ENCODE measurements at places on chromosomes 12 and 14.
A peak's percentile ranks its signal among the peaks of the same experiment; 100 is the strongest.

GRCh38 chr14:101623685-101624444, 62.6 kb downstream of the DIO3 start:
- no peak for DNase-seq

DNA sequence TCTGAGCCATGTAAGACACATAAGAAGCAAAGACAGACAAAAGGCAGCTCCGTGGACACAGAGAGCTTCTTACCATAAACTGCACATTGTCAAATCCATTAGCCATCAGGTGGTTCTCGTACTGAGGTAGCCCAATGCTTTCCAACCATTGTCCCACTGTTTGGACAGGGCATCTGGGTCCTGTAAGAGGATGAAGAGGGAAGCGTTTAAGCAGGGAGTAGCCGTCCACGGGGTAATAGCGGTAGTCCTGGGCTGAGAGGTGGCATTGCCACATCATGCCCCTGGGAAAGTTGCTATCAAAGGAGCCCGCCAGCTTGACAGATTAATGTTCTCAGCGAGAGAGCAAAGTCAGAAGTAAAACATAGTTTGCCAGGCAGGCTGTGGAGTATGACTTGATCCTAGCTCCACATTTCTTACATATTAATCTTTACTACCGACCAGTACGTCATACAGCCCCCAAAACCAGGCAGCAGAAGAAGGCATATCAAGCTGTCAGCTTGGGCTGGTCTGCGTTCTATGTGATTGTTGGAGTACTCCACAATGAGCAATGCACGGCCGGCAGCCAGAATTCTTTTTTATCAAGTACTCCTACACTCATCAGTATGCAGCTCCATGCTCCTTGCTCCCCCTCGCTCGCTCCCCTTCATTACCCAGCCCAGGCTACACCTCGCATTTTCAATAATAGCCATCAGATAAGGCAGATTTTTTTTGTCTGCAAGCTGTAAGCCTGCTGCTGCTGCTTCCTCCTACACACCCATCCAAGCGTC, 493.2 kb upstream of the GARIN6 start:
- no peak for DNase-seq

DNA sequence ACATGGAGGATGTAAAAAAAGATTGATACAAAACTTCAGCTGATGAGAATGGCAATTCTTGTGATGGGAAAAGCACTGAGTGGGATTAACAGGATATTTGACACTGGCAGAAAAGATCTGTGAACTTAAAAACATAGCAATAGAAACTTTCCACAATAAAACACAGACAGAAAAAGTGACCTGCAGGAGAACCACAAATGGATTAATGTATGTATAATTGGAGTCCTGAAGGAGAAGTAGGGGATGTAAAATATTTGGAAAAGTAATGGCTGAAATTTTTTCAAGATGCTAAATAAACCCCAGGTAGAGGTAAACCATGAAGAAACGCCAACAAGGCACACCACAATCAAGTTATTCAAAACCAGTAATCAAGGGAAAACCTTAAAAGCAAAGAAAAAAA, 130.8 kb upstream of the C14orf180 start:
- no peak for DNase-seq

- DNase-seq, result peak; percentile 77
Measured at GRCh38 chr14:104973135-104973384, 5.1 kb downstream of the AHNAK2 start.

DNA sequence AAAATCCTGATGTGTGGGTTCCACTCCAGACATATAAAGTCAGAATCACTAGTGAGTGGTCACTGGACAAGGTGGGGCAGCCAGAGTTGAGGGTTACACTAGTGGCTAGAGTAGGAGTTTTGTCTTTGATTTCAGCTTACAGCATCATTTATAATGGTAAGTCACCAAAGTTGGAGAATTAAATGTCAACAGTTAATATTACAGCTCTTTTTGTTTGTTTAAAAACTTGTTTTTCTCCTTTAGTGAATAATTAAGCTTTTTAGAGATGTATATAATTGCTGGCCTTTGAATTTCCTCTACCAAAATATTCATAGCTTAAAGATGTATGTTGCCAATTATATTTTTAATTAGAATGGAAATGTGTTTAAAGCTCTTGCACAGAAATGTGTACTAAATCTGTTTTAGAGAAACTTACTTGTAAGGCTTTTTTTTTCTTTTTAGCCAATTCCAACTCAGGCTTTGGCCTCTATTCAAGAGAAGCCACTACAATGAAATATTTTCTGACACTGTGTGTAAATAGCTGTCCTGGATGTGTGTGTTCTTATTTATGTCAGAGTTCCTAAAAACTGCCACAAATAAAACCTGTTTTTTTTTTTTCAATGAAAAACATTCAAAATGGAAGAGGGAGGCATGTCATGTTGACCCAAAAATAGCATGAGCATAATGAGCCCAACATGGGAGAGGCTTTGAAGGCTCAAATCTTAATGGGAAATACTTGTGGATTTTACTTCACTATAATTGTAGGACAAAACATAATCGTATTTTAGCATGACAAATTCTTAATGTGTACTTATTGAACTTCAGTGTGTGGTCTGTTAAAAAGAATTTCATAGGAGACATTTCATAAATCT, 92.2 kb downstream of the TBC1D30 start:
- DNase-seq, result no peak

DNA sequence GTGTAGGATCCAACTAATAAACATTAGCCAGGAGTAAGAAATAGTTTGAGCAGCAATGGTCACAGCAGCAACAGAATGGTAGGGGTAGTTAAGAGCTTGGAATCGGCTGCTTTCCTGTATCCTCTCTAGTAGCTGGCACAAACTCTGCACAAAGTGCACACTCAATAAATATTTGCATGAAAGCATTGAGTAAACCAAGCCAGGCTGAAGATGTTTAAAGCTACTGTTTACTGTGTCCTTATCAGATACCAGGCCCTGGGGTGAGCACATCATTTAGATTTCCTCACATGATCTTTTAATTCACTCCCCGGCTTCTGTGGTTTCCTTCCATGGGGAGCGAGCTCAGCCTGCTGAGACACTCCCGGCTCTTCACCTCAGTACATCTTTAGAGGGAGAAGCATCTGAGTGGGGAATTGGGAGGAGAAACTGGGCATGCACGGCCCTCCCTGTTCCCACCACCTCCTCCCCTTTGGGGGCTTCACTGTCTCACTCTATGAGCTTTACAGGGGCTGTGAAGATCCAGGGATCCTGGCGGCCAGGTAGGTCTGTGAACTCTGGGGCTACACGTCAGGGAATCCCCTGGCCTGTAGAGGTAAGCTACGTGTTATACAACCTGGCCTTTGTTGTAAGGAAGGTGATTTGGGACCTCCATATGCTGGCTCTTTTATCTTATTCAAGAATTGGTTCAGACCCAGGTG, 107.2 kb upstream of the VASH1 start:
- DNase-seq, result no peak

DNA sequence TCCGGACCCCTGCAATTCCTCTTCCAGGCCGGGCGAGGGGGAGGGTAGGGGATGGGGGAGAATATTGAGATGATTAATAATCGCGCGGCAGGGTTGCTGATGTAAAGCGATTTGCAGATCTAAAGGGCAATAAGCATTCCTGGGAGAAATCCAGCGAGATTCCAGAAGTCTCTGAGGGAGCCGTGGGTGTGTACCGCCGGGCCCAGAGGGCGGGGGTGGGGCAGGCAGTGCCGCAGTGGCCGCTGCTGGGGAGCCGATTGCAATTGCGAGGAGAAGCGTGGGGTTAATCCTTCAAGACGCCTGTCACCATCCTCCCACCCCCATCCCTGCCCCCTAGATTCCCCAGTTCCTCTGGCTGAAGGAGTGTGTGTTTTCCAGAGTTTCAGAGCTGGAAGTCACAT, 16.4 kb downstream of the FOS start:
- no peak for DNase-seq

DNA sequence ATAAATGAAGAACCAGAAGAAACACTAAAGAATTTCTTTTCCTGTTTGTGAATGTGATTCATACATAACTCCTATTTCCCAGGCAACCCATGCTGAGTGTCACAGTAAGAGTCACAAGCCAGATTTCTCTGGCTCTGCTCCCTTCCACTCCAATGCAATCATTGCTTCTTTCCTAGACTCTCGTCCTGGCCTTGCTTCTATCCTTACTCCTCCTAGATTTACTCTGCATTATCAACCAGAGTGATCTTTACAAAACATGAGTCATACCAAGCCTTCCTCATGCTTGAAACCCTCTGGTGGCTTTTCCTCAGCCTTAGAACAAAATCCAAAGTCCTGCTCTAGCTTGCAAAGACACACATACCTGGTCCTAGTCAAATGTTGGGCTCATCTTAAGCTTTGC, 13.3 kb downstream of the IL22 start:
- peak; percentile 63 for DNase-seq
